ENCODE measurements at places on chromosomes 1 and 21.

- DNase-seq = no peak
Observed at GRCh38 chr1:87093286-87093685, 178.9 kb downstream of the HS2ST1 start.

DNA sequence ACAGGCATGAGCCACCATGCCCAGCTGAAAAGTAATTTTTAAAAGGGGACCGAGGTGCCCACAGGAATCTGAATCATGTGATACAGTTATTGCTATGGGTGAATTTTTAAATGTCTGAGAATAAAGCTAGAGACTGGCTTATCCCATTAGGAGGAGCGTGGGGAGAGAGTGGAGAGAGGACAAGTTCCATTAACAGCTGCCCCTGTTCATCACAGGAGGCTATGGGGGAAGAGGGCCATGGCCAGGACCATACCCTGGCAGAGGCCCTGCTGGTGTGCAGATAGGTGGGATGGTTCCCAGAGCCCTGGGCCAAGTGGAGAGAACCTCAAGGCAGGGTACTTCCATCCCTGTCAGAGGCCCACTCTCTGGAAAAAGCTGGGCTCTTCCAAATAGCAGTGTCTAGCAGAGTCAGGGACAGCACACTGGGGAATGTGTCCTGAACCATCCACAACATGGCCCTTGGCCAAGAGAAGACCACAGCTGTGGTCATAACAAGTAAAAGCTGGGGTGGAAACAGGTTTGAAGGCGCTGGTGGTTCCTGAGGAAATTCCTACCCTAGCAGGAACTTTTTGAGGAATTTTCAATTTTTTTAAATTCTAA lies 13.7 kb upstream of the ZNF691 start:
- no peak for DNase-seq

- no peak for DNase-seq
Observed at GRCh38 chr1:39398278-39399021, 93.0 kb upstream of the BMP8A start.

GRCh38 chr1:32273391-32274208 lies 18.3 kb upstream of the HDAC1 start:
- DNase-seq = peak; percentile 81

GRCh38 chr1:208528578-208529240 lies 284.5 kb upstream of the PLXNA2 start:
- DNase-seq = no peak

- DNase-seq = no peak
Observed at GRCh38 chr1:40740039-40740996, 43.3 kb upstream of the KCNQ4 start.

DNA sequence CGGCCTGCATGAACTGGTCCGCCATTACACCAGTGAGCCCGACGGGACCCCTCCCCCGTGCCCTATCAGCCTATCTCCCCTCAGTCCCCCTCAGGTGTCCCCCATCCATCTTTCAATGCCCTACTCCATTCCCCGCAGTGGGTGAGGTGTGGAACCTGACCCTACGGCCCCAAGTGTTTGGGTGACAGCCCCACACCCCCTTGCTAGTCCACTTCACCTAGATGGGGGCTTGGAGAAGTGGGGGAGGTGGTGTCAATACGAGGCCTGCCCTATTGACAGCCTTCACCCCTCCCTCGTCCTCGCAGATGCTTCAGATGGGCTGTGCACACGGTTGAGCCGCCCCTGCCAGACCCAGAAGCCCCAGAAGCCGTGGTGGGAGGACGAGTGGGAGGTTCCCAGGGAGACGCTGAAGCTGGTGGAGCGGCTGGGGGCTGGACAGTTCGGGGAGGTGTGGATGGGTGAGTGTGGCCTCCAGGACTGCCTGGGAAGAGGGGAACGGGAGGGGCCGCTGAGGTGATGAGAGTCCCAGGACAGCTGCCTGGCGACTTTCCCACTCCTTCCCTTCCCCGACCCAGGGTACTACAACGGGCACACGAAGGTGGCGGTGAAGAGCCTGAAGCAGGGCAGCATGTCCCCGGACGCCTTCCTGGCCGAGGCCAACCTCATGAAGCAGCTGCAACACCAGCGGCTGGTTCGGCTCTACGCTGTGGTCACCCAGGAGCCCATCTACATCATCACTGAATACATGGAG lies 15.7 kb upstream of the HDAC1 start:
- no peak for DNase-seq

GRCh38 chr1:185040408-185040735 lies 5.0 kb upstream of the RNF2 start:
- DNase-seq = no peak

DNA sequence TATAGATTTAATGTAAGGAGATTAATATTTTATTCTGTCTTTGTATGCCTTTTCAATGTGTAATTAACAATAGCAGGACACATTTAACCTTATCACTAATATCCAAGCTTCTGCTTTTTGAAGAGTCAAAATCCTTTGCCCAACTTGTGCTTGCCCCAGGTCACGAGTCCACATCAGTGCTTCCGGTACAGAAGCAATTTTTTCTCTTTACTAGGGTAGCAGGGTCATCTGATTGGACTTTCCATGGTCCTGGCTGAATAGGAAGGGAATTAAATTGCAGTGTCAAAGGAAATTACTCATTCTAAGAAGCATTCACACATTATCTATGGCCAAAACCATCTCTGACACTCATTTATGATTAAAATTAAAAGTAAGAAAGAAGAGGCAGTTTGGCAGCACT lies 460.5 kb upstream of the ADGRL2 start:
- no peak for DNase-seq

DNA sequence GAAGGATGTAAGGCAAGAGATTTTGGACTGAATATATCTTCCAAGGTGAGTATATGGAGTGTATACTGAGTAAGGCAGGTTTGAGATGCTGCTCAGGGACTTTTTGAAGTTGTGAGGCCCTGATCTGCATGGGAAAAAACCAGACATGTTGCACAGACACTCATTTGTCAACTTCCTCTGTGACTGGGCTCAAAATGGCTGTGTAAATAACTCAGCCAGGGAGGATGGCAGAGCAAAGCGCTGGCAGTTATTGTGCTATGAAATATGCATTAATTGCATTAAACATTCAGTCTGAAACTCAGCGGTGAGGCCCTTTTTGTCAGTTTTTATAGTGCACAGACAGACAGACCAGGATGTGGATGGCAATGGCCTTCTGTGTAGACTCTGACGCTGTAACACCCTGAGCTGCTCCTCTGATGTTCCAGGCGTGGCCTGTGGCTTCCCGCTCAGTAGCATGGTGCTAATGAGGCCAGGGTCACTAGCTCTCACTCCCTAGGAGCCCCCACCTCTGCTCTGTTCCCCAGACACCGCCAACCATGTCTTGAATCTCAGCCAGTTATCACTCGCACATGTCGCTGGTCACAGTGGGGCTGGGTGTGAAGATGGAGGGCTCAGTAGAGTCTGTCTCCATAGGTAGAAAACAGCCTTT lies 307.0 kb upstream of the PROX1 start:
- DNase-seq = no peak

DNA sequence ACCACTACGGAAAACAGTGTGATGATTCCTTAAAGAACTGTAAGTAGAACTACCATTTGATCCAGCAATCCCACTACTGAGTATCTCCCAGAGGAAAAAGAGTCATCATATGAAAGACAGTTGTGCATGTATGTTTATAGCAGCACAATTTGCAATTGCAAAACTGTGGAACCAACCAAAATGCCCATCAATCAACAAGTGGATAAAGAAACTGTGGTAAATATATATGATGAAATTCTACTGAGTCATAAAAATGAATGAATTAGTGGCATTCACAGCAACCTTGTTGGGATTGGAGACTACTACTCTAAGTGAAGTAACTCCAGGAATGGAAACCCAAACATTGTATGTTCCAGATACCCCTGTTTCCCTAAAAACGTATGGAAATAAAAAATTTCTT lies 337.0 kb upstream of the PTBP2 start:
- DNase-seq = no peak

DNA sequence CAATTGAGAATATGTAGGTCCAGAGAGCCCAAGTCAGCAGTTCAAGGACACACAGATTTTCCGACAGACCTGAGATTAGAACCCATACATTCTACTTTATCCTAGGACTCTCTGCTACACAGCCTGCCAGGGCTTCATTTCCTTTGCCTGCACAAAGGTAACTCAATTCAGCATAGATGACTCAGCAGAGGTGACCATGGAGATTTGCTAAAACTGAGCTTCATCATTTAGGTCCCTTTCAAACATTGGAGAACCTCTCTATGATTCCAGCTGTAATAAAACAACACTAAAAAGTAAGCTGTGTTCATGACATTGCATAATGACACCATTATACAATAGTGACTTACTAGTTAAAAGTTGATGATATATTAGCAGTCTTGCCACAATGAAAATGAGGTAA lies 22.2 kb downstream of the DAB1 start:
- DNase-seq = no peak

- DNase-seq = no peak
Observed at GRCh38 chr21:7917729-7918128, 2603.7 kb upstream of the TPTE start.

GRCh38 chr1:30777060-30777903 lies 19.7 kb upstream of the LAPTM5 start:
- no peak for DNase-seq

DNA sequence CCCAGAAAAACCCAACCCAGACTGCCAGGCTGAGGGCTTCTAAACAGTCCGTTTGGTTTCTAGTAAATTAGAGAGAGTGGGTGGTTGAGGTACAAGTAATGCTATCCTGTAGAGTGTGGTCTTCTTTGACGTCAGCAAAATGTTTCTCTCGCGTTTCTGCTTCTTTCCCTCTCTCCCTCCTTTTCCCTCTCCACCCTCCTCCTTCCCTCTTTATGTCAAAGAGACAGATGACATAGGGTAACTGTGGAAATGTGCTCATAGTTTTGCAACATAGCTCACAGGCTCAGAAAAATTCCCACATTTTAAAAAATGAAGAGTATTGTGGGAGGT lies 158.3 kb downstream of the TOMM20 start:
- no peak for DNase-seq

DNA sequence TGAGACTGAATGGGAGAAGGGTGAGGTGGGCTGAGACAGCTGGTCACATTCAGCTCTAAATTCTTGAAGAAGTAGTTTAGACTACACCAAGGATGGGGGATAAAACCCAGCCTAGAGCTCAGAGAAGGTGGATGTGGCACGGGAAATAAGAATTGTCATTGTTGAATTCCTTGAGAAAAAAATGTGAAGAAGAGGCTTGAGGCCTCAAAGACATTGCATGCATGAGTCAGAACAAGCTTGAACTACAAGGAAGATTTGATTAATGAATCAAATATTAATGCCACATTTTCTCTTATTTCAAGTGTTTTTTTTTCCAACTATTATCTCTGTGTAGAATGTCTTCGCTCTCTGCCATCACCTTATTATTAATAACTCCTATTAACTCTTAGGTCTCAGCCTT lies 58.9 kb downstream of the MAP3K7CL start:
- no peak for DNase-seq

- DNase-seq = no peak
Observed at GRCh38 chr1:5947071-5947821, 45.0 kb downstream of the NPHP4 start.

GRCh38 chr1:201648066-201648906 lies 109.4 kb downstream of the NAV1 start:
- no peak for DNase-seq

DNA sequence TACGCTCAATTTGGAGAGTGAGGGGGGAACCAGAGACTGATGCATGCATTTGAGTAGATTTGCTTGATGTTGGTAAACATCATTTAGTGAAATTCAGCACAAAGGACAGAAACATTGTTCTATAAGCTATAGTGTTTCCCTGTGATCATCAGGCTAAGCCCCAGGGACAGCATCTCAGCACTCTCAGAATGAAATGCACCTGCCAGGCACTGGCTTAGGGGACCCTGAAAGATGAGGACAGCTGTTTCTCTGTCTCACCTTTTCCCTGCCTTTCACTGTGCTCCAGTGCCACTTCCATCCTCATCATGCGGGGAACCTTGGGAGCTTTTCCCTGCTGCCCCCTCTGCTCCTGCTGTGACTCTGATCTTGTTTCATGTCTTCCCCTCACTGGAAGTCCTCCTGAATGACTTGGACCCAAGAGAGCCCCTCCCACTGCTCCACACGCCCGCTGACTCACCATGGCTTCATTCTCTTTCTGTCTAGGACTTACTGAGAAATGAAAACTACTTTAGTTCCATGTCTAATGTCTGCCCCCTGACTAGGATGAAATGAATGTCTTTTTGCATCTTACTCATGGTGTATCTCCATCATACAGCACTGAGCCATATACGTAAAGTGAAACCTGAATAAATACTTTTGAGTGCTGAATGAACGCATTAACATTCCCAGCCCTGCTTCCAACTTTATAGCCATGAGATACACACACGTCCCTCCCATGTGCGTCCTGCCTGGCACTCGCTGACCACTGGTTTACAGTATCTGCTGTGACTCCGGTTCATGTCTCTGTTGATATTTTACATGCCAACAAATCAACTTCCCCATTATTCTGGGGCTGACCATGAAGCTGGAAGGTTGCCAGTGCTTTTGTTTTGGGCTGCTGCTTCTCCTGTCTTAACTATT lies 182.0 kb downstream of the PCP4 start:
- no peak for DNase-seq

DNA sequence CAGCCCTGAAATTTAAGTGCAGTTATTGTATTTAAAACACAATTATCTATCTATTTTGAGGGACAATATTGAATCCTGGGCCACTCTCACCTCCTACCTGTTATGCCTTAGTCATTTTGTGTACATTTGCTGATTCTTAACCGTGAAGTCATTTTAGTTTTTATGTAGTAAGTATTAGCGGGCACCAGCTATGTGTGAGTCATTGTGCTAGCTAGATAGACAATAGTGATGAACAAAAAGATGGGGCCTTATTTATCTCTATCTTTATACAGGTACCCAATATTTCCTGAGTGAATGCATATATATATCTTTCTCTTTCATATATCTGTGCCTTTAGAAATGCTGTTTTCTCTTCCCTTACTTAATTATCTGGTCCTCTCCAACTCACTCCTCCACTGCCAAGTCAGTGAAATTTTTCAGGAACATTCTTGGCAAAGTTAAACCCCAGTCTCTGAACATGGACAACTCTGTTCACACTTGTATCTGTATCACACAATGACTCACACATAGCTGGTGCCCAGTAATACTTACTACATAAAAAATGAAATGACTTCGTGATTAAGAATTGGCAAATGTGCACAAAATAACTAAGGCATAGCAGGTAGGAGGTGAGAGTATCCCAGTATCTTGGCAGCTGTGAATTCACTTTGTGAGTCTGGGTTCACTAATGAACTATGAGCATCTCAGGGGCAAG lies 166.0 kb upstream of the C8B start:
- DNase-seq = no peak

GRCh38 chr1:20061866-20062265 lies 8.1 kb upstream of the PLA2G5 start:
- no peak for DNase-seq

DNA sequence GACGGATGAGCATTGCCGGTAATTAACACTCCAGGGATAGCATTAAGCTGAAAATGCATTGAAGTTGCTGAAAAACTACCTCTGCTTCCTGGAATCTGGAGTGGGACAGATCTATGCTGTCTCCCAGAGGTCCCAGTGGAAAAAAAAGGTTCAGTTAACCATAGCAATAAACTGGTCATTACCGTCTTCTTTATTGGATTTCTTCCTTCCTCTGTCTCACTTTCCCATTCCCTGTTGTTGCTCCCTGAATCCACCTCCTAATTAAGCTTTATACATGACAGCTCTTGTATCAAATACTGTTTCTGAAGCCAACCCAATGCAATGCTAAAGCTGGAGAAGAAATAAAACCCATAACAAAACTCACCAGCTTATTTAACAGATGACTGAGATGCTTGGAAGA lies 1805.9 kb downstream of the NCAM2 start:
- DNase-seq = no peak

All from stimulated activated CD8-positive, alpha-beta memory T cell treated with anti-CD3 and anti-CD28 coated beads, Interleukin-12 subunit alpha, Interleukin-12 subunit beta, amount 100 ng/mL, for 1 hour (primary cell).